ENCODE measurements at places on chromosomes 5 and 9.
A peak's percentile ranks its signal among the peaks of the same experiment; 100 is the strongest.

DNA sequence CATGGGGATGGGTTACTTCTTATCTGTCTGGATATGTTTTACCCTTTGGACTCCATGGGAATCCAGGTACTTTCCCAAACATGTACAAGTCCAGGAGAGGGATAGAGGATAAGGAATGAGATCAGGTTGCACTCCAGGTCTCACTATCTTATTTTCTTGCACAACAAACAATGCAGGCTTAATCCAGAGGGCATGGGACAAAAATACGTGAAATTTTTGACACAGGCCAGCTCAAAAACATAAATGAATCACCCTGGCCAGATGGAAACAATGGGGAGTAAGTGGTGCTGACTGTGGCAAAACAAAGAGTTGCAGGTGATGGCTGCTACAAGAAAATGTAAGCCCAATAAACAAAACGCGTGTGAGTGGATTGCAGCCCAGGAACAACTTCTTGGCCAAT, 69.4 kb upstream of the GAS1 start:
- no peak overlapping the region for H3K27ac ChIP-seq
- peaks cover 33% of the 10 kb centered on the region for H3K4me1 ChIP-seq
- DNase-seq: no peak
- no peak overlapping the region for H3K4me3 ChIP-seq
- H3K36me3 ChIP-seq: peaks cover 8% of the 10 kb centered on the region

GRCh38 chr5:52883110-52883509, 95.4 kb downstream of the ITGA1 start:
- no peak overlapping the region for H3K27ac ChIP-seq
- no peaks in the 10 kb centered on the region for H3K36me3 ChIP-seq
- H3K4me1 ChIP-seq: peaks cover 22% of the 10 kb centered on the region
- no peak for DNase-seq
- H3K4me3 ChIP-seq: no peak overlapping the region

DNA sequence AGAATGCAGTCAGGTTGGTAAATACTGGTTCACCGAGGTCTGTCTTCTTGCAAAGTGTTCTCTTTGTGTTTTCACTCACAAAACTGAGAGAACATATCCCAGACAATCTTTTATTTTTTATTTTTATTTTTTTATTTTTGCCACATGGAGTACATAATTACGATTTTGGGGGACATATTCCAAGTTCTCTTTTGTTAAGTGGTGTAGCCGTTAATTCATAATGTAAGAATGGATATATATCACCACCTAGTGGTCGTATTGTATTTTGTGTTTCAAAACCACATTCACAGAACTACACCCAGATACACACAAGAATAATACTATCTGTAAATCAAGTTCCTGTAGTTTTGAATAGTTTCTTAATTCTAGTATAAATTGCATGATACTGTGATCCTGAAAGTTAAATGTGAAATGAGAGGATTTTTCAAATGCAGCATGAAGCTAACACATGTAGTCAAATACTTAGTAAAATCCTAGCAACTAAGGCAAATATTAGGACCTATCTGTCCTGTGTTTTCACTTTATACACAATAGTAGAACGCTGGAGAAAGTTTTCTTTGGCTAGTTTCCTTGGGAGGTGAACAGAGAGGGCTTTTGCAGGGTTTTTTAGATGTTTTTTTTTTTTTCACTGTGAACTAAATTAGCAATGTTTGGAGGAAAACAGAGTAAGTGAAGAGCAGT, 92.7 kb downstream of the VCAN start:
- peaks cover 32% of the 10 kb centered on the region for H3K4me1 ChIP-seq
- peaks cover 14% of the 10 kb centered on the region for H3K36me3 ChIP-seq
- DNase-seq: no peak
- H3K27me3 ChIP-seq: no peaks in the 10 kb centered on the region
- no peak overlapping the region for H3K4me3 ChIP-seq
- H3K27ac ChIP-seq: peak overlapping the region; percentile 43

DNA sequence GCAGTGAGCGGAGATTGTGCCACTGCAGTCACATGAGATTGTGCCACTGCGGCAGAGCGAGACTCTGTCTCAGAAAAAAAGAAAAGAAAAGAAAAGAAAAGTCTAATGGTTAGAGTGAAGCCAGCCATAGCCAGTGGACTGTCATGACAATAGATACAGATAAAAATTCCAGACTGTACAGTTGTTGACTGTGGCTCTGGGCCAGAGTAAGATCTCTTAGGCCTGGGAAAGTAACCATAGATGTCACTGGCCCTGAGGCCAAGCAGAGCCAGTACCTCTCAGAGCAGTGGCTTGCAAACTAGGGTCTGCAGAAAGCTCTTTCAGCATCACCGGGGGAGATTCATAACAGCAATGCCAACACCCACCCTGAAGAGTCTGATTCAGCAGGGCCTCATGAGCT, 44.1 kb upstream of the SUB1 start:
- DNase-seq: no peak
- no peaks in the 10 kb centered on the region for H3K4me1 ChIP-seq
- H3K36me3 ChIP-seq: no peaks in the 10 kb centered on the region
- H3K27me3 ChIP-seq: no peaks in the 10 kb centered on the region
- H3K4me3 ChIP-seq: no peak overlapping the region

GRCh38 chr5:36202521-36202961, 39.2 kb downstream of the NADK2 start:
- peaks cover 23% of the 10 kb centered on the region for H3K36me3 ChIP-seq
- H3K27ac ChIP-seq: no peak overlapping the region
- H3K4me3 ChIP-seq: no peak overlapping the region
- H3K4me1 ChIP-seq: peaks cover 22% of the 10 kb centered on the region

DNA sequence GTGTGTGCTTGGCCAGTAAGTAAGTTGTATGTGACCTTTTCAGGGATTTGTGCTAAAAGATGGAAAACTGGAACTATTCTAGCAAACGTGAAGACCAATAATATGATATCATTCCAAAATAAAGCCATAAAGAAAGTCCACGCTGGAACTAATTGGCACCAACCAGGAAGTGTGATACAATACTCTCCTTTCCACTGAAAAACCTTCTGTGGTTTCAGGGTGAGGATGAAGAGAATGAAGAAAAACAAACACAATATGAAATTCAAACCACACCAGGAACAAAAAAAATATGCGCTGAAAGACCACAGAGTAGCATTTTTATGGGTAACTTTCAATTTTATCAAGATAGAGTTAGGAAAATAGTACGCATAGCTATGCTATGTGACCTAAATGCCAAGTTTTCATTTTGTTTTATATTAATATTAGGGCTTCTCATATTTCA, 105.8 kb downstream of the EFNA5 start:
- DNase-seq: no peak
- peaks cover 2% of the 10 kb centered on the region for H3K36me3 ChIP-seq
- H3K4me3 ChIP-seq: no peak overlapping the region
- H3K27me3 ChIP-seq: no peaks in the 10 kb centered on the region
- peak overlapping the region; percentile 30 for H3K27ac ChIP-seq

DNA sequence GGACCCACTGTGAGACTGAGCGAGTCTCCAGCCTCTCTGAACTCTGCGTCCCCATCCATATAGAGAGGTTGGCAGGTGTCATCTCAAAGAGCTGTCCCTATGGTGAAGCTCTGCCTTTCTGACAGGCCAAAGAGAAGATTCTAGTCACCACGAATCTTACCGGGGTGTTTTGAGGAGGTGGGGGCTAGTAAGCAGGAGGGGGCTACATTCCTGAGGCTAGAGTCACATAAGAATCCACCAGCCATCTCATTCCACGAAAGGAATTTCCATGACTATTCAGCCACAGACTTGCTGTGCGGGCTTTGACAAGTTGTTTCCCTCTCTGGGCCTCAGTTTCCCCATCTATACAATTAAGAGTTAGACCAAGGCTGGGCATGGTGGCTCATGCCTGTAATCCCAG, 16.3 kb downstream of the PDGFRB start:
- no peak overlapping the region for H3K4me3 ChIP-seq
- peaks cover 67% of the 10 kb centered on the region for H3K4me1 ChIP-seq

DNA sequence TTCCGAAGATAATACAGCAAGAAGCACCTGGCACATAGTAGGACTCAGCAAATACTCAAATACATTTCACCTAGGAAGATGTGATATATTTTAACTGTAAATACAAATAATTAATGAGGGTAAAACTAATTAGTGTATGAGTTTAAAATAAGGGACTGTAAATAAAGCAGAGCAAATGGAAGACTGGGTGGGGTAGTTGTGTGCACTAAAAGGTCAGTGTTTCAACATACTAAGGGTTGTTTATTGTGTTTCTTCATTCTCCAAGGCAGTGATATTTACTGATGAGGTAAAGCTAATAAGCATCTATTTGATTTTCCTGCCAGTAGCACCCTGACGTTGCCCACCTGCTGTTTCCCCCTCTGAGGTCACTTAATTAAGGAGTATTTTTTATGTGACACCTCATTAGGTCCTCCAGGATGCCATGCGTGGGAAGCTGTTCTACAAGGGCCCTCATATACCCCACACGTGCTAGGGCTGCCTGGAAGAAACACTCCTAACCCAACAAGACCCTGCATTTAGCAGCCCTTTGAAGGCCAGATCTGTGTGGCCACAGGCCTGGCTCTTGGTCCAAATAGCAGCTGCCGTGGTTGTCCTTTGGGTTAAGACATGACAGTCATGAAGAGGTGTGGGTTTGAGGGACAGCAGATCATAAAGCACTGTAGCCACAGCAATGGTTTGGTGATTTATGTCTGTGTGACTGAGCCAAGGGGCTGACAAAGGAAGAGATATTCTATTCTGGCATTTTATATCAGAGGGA, 97.5 kb upstream of the RPS23 start:
- no peak overlapping the region for H3K4me3 ChIP-seq
- H3K27ac ChIP-seq: no peak overlapping the region
- DNase-seq: no peak
- H3K27me3 ChIP-seq: no peaks in the 10 kb centered on the region
- peaks cover 14% of the 10 kb centered on the region for H3K36me3 ChIP-seq
- peaks cover 5% of the 10 kb centered on the region for H3K4me1 ChIP-seq

DNA sequence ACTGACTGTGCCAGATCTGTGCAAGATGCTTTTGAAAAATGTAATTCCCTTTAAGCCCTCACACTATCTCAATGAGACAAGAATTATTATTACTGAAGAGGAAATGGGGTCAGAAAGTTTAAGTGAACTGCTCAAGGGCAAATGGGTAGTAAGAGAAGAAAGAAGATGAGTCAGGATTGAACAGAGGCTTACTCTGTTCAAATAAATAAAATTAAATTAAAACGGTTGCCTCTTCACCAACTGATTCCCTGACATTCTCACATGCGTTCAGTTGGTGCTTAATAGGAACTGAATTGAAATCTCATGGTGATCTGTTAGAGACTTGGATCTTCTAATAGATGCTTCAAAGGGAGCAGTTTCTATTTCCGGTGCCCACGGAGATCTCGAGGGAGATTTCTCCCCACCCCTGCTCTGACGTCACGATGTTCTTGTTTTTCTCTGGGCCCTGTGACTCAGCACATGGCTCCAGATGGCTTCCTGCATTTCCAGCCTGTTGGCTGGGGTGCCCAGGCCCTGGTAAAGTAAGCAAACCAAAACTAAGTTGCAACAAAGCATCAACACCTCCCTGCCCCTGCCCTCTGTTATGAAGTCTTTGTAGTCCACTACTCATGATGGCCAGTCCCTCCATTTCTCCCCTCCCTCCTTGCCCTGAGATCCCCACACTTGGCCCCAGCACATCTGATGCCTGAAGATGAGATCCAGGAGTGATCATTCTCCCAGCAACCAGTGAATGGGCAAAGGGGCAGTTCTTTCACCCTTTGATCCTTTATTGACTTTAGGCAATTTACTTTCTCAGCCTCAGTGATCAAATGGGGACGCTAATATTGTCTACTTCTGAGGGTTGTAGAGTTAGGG, 106.1 kb upstream of the CPEB4 start:
- H3K27ac ChIP-seq: peak overlapping the region; percentile 60
- no peaks in the 10 kb centered on the region for H3K27me3 ChIP-seq
- peaks cover 19% of the 10 kb centered on the region for H3K4me1 ChIP-seq
- no peak overlapping the region for H3K4me3 ChIP-seq
- no peak for DNase-seq

DNA sequence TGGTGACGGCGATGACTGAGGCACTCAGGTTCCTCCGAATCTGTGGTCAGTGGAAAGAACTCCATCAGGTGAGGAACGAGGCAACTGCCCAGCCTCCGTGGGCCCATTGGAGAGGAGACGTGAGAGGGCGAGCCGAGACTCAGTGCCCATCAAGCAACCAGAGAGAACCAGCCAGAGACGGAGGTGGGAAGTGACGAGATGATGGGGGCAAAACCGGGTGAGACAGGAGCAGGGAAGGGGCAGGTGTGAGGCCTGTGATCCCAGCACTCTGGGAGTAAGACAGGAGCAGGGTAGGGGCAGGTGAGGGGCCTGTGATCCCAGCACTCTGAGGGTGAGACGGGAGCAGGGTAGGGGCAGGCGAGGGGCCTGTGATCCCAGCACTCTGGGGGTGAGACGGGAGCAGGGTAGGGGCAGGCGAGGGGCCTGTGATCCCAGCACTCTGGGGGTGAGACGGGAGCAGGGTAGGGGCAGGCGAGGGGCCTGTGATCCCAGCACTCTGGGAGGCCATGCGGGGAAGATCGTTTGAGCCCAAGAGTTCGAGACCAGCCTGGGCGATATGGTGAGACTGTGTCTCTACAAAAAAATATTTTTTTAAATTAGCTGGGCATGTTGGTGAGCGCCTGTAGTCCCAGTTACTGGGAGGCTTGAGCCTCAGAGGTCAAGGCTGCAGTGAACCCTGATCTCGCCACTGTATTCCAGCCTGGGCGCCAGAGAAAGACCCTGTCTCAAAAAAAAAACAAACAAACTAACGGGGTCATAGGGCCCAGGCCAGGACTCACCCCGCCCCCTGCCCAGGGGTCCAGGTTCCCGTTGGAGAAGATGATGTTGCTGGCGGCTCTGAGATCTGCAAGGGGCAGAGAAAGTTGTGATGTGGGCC, 3.4 kb downstream of the DPP7 start:
- H3K27me3 ChIP-seq: no peaks in the 10 kb centered on the region
- no peak overlapping the region for H3K27ac ChIP-seq
- no peak overlapping the region for H3K4me3 ChIP-seq
- H3K36me3 ChIP-seq: peaks cover 3% of the 10 kb centered on the region
- H3K4me1 ChIP-seq: peaks cover under 1% of the 10 kb centered on the region

DNA sequence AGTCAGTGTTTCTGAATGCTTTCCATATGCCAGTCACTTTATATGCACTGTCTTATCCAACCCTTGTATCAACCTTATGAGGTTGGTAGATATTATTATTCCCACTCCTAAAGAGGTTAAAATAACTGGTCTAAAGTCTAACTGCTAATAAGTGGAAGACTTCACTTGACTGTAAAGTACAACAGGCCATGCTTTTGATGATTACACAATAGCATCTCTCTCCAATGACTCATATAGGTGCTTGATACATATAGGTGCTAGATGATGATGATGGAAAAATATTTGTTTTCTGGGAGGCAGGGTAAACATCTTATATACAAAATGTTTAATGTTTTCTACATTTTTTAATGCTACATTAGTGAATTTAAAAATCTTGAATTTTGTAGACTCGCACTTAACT, 75.9 kb upstream of the NR3C1 start:
- peaks cover 22% of the 10 kb centered on the region for H3K4me1 ChIP-seq
- no peaks in the 10 kb centered on the region for H3K36me3 ChIP-seq
- H3K4me3 ChIP-seq: no peak overlapping the region
- DNase-seq: no peak
- H3K27me3 ChIP-seq: no peaks in the 10 kb centered on the region

DNA sequence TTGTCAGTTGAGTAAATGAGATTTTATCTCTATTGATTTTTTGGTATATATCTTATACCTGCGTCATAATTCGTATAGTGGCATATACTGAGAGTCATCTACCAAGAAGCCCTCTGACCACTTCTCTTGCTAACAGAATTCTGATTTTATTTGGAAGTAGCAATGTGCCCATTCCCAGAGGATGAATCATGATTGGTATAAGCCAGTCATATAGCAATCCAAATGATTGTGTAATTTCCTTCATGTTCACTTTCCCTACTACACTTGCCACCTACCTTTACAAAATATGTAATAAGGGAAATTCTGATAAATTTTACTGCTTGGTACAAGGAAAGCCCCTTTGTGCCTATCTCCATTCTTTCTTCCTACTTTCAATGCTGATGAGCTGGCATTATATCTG, 16.1 kb upstream of the ZNF462 start:
- H3K4me3 ChIP-seq: no peak overlapping the region
- no peaks in the 10 kb centered on the region for H3K36me3 ChIP-seq
- no peaks in the 10 kb centered on the region for H3K4me1 ChIP-seq
